ENCODE measurements at places on chromosomes 7 and 10. TPM values are rescaled to one million over a fixed set of nuclear protein-coding genes. Genes with fewer than 3 reads are reported as not detected.

Gene SLC29A4
- polyA plus RNA-seq, result 19.9 TPM

Gene WNT2
- polyA plus RNA-seq, result 0.97 TPM

Gene FXYD4
- 2.2 TPM for polyA plus RNA-seq

Gene TMEM26
- polyA plus RNA-seq, result 7.2 TPM

Gene CPA2
- 0.49 TPM for polyA plus RNA-seq

Gene PAOX
- polyA plus RNA-seq, result 5.5 TPM

Gene CASTOR2
- polyA plus RNA-seq, result 4.9 TPM

Gene MMD2
- polyA plus RNA-seq, result 0.11 TPM

Gene SORBS1
- 32.2 TPM for polyA plus RNA-seq

Gene CTTNBP2
- 32.1 TPM for polyA plus RNA-seq

Gene BRAF
- polyA plus RNA-seq, result 25.7 TPM

Gene NRG3
- polyA plus RNA-seq, result 12.3 TPM

Gene ARHGAP12
- polyA plus RNA-seq, result 36.6 TPM

Gene COPS6
- 134 TPM for polyA plus RNA-seq

Gene ADCY1
- 3.1 TPM for polyA plus RNA-seq

Gene TAS2R41
- polyA plus RNA-seq, result not detected

Gene STAG3
- 13.9 TPM for polyA plus RNA-seq

Data from right renal pelvis (tissue), 4 donors.